Bronchus fibroblast of lung (primary cell): ENCODE measurements at places on chromosomes 1 and 21. TPM values are rescaled to one million over a fixed set of nuclear protein-coding genes. Genes with fewer than 3 reads are reported as not detected.

C1QTNF12 gene
- 0.17 and 0.59 TPM in 2 replicates for total RNA-seq

HMGCS2 gene
- total RNA-seq, result not detected in 2 replicates

FAM163A gene
- total RNA-seq, result not detected in 2 replicates

SLC25A34 gene
- total RNA-seq, result 0.15 and 0.17 TPM in 2 replicates

CDK18 gene
- 0.15 and 0.50 TPM in 2 replicates for total RNA-seq

OR2AK2 gene
- not detected in 2 replicates for total RNA-seq

MTARC2 gene
- 4.6 and 5.0 TPM in 2 replicates for total RNA-seq

ITGB2 gene
- total RNA-seq, result 0.34 TPM in 1 of 2 replicates, not detected in the other

AGL gene
- 4.2 and 5.0 TPM in 2 replicates for total RNA-seq

PLEKHG5 gene
- total RNA-seq, result 8.3 and 10.6 TPM in 2 replicates

FLG gene
- total RNA-seq, result not detected in 2 replicates
